Placental pericyte (primary cell): ENCODE measurements at places on chromosomes 7 and 10. TPM values are rescaled to one million over a fixed set of nuclear protein-coding genes. Genes with fewer than 3 reads are reported as not detected.

The SAMD9 gene
- total RNA-seq, result 8.8 and 35.1 TPM in 2 replicates

The FBXL13 gene
- total RNA-seq, result 1.1 and 7.0 TPM in 2 replicates

The RSPH10B2 gene
- 0.22 TPM in 1 of 2 replicates, not detected in the other for total RNA-seq

The PAPSS2 gene
- 131 and 227 TPM in 2 replicates for total RNA-seq

The STEAP1B gene
- 2.2 and 8.4 TPM in 2 replicates for total RNA-seq

The NKX2-3 gene
- not detected in 2 replicates for total RNA-seq

The STRIP2 gene
- 4.8 and 8.7 TPM in 2 replicates for total RNA-seq

The MOGAT3 gene
- total RNA-seq, result not detected in 2 replicates

The FZD1 gene
- total RNA-seq, result 4.4 and 20.8 TPM in 2 replicates

The ZNF425 gene
- 1.6 and 3.9 TPM in 2 replicates for total RNA-seq

The HBP1 gene
- 56.8 and 127 TPM in 2 replicates for total RNA-seq

The SLC25A28 gene
- total RNA-seq, result 16.4 and 18.2 TPM in 2 replicates

The INA gene
- 0.66 and 3.7 TPM in 2 replicates for total RNA-seq

The CALML3 gene
- not detected in 2 replicates for total RNA-seq
